Right atrium auricular region (tissue), 2 donors: ENCODE measurements at places on chromosomes 7 and 10. TPM values are rescaled to one million over a fixed set of nuclear protein-coding genes. Genes with fewer than 3 reads are reported as not detected.

Gene MTPN
- 103 TPM for total RNA-seq

- peak; percentile 11 for DNase-seq
These were observed 78.4 kb upstream of the LEP start for GRCh38 chr7:128162666-128163065.

- no peak for DNase-seq
These were observed 555.0 kb downstream of the PTPRN2 start for GRCh38 chr7:158032561-158033115.

Gene KEL
- 0.12 TPM for total RNA-seq

DNA sequence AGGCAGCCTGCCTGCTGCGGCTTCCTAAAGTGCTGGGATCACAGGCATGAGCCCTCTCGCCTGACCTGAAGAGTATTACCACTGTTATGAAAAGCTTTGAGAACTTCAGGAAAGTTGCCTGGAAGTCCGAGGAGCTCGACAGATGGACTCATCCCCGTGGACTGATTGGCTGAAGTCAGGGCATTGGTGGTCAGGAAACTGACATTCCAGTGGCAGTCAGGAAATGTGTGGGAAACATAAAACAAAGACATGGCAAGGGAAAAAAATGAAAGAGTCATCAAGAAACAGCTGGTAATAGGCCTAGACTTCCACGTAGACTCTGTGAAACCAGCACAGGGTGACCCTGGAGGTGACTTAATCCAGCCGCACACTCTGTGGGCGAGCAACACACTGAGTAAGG lies 123.3 kb downstream of the CDH23 start:
- DNase-seq = no peak
